Kidney epithelial cell (primary cell): ENCODE measurements at places on chromosomes 6 and 20.

- DNase-seq, result no peak
Observed at GRCh38 chr6:167946007-167946406, 51.5 kb upstream of the KIF25 start.

DNA sequence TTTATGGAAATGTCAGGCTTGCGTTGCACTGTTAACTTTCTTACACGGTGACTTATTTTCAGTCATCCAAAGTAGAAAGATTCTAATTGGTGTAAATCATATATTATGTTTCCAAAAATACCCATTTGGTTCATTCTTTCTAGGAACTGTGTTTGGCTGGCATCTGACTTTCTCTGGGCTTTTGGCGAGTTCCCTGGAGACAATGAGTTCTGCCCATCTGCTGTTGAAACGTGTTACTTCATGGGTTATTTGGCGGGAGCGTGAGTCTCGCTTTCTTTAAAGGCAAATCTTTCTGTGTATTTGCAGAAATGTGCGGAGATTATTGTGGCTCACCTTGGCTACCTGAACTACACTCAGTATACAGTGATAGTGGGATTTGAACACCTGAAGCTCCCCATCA lies 29.5 kb downstream of the TMEM181 start:
- DNase-seq, result no peak

- DNase-seq, result no peak
Observed at GRCh38 chr20:49886571-49887213, 28.6 kb downstream of the SPATA2 start.

DNA sequence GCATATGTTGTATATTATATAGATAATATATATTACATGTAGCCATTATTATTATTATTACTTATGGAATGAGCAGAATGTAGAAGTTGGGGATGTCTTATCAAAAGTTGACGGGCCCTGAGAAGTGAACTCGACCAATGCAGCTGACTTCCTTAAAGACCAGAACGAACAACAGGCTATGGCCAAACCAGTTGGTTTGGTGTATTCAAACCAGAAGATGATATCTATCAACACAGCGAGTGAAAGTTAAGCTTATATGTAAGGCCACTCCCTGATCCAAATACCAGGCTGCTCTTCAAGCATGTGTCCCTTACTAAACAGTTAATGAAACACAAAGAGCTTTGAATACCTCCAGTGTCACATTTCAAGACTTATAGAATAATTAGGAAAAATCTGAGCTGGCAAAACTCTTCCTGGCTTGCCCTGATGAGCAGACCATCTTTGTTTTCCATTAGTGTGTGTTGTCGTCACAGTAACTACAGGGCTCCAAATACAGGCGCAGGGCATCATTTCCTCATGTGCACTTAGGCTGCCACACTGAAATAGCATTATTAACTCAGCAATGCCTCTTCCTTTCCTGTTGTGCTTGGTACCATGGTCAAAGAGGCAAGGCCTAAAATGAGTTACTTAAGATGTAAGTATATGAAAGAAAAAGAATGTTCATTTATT lies 6.6 kb downstream of the FILIP1 start:
- no peak for DNase-seq

- DNase-seq, result no peak
Observed at GRCh38 chr6:11769811-11770545, 8.6 kb downstream of the ADTRP start.

DNA sequence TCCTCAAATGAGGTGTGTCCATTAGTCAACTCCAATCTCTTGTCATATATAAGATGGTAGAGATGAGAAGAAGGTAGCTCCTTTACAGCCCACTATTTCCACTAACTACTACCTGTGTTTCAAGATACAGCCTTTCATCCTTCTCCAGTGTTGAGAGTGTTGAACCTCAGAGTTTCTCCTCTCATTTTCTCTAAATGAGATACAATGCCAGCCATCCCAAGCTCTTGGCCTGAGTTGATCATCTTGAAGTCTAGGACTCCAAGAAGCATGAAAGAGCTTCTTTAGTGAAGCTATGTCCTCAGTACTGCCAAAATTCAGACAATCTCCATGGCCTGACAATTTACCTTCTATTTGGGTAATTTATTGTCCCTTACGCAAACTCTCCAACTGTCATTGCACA lies 548 bp upstream of the HLA-DRA start:
- no peak for DNase-seq

GRCh38 chr6:139448051-139448649 lies 73.7 kb upstream of the CITED2 start:
- DNase-seq, result no peak

- no peak for DNase-seq
Observed at GRCh38 chr6:135451617-135452190, 45.8 kb downstream of the AHI1 start.

DNA sequence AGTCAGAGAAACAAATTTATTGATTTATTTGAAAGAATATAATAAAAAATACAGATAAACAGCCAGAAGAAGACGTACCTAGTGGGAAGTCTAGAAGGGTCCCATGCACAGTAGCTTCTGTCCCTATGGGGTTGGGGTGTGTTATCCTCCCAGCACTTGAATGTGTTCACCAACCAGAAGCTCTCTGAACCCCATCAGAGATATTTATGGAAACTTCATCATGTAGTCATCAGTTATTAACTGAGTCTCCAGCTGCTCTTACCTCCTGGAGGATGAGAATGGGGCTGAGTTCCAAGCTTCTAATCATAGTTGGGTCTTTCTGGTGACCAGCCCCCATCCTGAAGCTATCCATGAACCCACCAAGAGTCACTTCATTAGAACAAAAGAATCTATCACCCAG lies 15.4 kb upstream of the USP45 start:
- no peak for DNase-seq

DNA sequence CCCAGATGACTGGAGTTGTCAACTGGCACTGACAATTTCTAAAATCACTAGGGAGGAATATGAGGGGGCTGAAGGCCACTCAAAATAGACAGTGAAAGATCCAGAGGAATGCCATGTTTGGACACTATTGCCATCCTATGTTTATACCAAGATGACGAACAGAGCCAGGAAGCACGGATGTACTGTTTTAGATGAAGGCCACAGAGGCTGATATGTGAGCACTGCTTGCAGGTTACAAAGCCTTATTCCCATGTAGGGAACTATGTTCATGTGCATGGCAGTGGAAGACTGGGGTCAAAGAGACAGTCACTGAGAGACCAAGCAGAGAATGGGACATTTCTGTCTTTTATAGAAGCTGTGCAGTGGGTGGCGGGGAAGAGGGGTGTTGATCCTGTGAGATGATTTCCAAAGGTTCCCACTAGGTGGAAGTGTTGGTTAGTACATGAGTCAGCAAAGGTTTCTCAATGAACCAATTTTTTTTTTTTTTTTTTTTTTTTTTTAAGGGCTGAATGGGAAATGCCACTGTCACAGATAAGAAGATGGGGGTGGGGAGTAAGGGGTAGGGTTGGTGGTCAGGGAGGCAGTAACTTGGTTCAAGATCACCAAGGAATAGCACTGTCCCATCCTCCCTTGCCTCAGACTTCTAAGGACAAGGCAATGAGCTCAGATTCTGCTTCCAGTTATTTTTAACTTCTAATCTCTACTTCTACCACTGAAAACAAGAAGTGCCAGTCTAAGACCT lies 46.7 kb upstream of the MOCS1 start:
- no peak for DNase-seq

DNA sequence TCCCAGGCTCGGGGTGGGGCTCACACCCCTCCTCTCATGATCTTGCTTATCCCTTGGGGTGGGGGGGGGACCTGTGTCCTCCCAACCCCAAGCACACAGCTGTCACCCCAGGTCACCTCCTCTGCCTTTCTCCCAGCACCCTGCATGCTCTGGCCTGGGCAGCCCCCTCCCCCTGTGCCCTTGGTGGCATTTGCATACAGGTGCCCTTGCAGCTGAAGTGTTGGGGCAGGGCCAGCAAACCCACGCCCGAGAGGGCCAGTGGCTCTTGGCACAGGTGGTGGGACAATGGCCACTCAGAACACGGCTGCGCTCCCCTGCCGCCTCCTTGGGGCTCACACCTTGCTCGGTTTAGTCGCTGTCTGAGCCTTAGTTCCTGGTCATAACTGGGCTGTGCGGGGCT lies 11.3 kb upstream of the MYT1 start:
- DNase-seq, result no peak

DNA sequence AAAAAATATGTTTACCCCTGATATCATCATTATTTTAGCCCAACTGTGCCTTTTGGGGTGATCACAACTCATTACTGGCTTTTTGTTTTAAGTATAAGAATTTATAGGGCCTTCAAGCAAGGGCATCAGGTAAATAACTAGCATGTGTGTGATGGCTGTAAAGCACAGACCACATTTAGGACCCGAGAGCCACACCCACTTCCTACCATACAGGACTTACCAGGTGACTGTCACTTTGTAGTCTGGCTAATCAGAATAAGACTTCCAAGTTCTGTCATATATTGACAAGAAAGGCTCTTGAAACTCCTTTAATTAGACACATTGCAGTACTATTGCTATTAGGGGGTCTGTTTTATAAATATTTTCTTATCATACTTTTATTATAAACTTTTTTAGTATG lies 31.1 kb downstream of the TMEM242 start:
- no peak for DNase-seq

- DNase-seq, result no peak
Observed at GRCh38 chr20:22833851-22834250, 201.3 kb upstream of the SSTR4 start.

DNA sequence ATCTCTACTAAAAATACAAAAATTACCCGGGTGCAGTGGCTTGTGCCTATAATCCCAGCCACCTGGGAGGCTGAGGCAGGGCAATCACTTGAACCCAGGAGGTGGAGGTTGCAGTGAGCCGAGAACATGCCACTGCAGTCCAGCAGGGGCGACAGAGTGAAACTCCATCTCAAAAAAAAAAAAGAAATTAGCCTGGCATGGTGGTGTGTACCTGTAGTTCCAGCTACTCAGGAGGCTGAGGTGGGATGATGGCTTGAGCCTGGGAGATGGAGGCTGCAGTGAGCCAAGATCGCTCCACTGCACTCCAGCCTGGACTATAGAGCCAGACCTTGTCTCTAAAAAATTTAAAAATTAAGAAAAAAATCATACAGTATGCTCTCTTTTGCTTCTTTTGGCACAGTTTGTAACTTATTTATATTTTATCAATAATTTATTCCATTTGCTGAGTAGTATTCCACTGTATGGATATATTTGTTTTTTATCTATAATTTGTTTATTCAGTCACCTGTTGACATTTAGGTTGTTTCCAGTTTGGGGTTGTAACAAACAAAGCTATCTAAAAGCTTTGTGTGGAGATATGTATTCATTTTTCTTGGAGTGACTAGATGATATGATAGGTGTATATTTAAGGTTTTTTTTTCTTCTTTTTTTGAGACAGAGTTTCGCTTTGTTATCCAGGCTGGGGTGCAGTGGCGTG lies 8.0 kb upstream of the MYBL2 start:
- DNase-seq, result no peak

DNA sequence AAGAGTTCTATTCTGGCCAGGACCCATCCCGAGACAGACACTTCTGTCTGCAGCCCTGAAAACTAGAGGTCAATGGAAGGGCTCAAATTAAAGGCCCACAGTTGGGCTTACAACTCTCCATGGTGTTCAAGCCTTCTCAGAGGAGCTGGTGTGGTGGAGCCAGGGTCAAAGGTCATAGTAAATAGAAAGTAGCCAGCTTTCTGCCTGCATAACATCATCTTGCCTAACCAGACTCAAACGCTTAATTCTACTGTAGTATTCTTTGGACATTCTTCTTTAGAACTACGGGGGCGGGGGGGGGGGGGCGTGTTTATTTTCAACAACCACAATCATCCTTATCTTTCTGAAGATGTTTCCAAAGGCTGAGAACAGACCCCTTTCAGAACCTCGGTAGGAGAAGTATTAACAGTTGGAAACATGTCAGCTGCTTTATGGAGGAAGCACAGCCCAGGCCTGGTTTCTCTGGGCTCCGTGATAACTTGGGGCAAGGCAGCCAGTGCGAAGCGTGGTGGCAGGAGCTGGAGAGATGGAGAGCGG lies 1.5 kb upstream of the RREB1 start:
- no peak for DNase-seq

- DNase-seq, result no peak
Observed at GRCh38 chr6:2745246-2745645, 5.5 kb downstream of the MYLK4 start.

DNA sequence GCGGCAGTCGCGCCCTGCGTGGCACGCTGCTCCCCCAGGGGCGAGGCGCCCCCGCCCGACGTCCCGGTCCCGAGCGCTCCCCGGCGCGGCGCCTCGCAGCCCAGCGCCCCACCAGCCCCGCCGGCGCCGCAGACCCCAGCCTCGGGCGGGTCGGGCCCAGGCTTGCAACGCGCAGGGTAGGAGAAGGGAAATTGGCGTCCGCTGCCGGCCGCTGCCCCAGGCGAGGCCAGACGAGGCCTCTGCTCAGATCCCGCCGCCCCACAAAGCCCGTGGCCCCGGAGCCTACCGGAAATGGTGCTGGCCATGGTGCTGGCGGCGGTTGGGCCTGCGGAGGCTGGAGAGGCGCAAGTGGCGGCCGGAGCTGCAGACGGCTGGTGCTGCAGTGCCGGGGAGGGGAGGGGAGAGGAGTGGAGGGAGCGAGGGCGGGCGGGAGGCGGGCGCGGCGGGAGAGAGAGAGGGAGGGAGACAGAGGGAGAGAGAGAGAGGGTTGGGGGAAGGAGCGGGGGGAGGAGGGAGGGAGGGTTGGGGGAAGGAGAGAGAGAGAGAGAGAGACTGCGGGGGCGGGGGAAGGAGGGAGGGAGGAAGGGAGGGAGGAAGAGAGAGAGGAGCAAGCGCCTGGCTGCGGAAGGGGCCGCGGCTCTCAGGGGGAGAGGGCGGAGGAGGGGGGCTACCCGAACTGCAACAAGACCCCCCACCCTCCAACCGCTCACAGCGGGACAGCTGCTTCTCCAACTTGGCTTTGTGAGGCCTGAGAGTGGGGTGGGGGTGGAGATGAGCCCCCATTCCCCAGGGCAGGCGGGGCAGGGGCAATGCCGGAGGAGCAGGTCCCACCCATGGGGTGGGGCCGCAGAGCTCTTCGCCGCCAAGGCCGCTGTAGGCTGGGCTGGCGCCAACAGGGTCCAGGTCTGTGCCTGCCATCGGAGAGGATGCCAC lies at the start of gene STMN3:
STMN3 (minus strand) TSS at position 384 of the 933 bp plus-strand sequence; CDS start at position 305, 79 bp downstream.
- DNase-seq, result peak; percentile 63

GRCh38 chr20:41719151-41719550 lies 101.0 kb upstream of the CHD6 start:
- DNase-seq, result no peak

DNA sequence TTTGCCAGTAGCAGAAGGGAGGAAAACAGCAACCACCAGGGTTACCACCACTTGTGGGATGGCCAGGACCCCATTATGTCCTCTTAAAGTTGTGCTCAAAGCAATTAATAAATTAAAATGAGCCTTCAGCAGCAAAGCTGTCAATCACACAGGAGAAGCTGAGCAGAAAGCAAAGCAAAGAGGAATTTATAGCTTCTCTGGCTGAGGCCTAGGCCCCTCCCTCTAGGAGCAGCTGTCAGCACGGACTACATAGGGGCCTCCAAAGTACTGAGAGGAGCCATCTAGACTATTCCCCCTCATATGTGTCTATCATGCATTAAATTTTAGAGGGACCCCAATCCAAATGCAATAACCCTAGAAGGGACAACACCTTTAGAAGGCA lies 6.4 kb downstream of the CCND3 start:
- DNase-seq, result no peak

DNA sequence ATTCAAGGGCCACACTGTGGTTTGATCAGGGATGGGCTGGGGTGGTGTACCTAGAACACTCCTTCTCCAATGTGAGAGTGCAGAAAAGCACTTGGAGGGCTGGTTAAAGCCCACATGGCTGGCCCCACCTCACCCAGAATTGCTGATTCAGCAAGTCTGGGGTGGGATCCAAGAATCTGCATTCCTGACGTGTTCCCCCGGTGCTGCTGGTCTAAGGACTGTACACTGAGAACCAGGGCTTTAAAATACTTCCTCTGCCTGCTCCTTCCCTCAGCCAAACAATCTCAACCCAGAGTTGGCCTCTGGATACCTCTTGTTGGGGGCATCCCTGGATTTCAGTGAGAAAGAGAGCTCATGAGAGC lies 13.4 kb upstream of the OCSTAMP start:
- no peak for DNase-seq
